ENCODE measurements at places on chromosomes 11 and 22.

DNA sequence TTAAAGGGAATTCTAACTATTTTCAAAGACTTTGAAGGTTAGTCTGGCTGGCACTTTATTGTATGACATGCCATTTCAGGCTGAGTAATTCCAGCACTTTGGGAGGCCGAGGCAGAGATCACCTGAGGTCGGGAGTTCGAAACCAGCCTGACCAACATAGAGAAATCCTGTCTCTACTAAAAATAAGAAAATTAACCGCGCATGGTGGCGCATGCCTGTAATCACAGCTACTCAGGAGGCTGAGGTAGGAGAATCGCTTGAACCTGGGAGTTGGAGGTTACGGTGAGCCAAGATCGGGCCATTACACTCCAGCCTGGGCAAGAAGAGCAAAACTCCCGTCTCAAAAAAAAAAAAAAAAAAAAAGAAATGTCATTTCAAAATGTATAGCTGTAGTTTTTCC is 95.6 kb downstream of the RDX start:
- DNase-seq: no peak

GRCh38 chr11:73404048-73404447 is 27.8 kb downstream of the RELT start:
- DNase-seq: peak; percentile 36

DNA sequence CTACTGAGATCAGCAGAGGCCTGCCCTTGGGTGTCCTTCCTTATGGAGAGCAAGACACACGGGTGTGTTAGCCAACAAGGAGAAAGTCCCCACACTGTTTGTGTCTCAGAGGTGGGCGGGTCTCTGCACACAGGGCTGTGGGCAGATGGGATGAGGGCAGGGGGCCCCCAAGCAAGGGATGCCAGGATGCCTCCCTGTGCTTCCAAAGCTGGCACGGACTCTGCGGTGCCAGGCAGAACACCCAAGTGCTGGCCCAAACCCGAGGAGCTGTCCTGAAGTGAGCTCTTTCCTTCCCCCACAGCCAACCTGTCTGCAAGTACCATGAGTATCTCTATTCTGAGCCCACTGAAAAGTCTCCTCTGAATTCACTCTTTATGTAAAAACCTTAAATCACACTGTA is 273.3 kb downstream of the CTTN start:
- no peak for DNase-seq

DNA sequence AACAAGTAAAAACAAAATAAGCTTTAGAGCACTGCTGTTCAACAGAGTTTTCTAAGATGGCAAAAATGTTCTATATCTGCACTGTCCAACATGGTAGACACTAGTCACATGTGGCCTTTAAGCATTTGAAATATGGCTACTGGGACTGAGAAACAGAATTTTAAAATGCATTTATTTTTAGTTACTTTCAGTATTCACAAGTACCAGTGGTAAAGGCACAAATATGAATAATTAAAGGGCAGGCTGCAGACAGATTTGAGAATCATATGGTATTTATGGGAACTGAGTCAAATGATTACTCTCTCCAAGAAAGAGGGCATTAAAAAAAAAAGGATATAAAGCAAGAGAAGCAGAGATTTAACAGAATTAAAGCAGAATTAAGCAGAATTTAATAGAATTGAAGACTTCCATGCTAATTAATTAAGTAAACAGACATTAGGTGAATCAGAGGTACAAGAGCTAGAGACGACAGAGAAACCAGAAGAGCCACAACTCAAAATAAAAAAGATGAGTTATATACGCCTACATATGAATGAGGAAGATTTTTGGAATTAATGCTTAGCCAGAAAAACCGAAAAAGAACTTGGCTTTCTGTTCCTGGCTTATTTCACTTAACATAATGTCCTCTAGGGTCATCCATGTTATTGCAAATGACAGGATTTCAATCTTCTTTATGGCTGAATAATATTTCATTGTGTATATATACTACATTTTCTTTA is 160.4 kb downstream of the ATG16L2 start:
- DNase-seq: no peak

- DNase-seq: no peak
Observed at GRCh38 chr11:35180317-35181233, 41.6 kb downstream of the CD44 start.

DNA sequence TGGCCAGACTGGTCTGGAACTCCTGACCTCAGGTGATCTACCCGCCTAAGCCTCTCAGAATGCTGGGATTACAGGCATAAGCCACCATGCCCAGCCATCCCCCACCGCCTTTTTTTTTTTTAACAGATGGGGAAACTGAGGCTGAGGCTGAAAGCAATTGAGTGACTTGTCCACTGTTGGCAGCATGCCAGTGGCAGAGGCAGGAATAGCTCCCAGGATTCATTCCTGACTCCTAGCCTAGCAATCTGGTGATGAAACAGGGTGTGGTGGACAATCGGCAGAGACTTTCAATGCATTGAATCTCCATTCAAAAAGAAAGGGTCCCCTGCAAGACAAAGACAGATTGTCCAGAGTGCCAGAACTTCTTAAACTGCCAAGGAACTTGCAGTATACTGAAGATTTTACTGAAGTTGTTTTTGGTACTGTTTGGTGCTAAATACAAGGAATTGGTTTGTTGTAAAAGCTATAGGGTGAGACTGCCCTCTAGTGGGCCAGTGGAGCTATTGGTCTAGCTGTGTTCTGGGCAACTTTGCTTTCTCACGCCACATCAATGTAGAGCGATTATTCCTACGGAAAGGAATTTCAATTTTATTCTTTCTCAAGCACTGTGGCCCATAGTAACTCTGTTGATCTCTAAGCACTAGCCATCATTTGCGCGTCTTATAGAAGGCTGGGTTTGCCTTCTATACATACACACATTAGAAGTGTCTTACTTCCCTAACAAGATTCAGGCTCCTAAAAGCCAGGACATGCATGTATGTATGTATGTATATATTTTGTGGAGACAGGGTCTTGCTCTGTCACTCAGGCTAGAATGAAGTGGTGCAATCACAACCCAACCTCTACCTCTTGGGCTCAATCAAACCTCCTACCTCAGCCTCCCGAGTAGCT is 21.0 kb downstream of the C22orf31 start:
- peak; percentile 80 for DNase-seq

DNA sequence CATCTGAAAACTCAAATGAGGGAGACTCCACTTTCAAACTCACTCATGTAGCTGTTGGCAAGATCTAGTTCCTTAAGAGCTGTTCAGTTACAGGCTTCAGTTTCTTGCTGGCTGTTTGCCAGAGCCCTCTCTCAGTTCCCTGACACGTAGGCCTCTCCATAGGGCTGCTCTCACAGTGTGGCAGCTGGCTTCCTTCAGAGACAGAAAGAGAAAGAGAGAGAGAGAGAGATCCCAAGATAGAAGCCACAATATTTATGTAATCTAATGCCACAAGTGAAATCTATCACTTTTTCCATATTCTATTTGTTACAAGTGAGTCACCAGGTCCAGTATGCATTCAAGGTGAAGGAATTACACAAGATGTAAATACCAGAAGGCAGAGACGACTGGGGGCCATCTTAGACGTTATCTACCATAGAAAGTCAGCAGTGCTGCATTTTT is 168.8 kb downstream of the RCN1 start:
- DNase-seq: no peak

DNA sequence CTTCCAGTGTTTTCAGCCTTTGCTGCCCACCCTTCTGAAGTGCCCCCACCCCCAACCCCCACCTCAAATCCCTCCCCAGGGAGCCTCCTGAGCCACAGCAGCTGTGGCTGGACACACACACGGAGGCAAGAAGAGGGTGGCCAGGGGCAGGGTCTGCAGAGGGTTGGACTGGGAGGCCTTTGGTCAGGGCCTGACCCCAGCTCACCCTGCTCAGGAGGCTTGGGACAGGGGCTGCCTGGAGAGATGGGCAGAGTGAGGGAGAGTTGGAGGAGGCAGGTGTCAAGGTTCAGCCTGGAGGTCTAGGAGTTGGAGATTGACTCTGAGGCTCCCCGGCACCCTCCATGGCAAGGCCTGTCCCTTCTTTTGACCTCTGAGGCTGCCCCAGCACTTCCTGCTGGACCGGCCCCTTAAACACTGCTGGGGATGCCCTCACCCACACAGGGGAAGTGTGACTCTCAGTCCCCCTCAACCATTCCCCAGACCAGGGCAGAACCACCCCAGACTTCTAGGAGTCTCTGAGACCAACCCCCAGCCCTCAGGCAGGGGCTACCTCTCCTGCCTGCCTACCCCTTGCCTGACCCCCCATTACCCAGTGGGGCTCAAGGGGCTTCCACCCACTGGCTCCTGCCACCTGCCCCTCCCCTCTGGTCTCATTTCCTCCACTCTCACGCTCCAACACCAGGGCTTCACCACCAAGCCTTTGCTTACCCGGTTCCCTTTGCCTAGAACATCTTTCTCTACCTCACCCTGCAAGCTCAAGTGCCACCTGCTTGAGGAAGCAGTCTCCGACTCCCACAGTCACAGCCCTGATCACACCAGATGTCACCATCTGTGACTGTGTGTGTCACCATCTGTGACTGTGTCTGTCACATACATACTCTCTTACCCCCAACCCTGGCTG is 8.6 kb downstream of the ARAP1 start:
- DNase-seq: no peak

- DNase-seq: no peak
Observed at GRCh38 chr22:22813126-22814075, 74.2 kb upstream of the IGLL5 start.

DNA sequence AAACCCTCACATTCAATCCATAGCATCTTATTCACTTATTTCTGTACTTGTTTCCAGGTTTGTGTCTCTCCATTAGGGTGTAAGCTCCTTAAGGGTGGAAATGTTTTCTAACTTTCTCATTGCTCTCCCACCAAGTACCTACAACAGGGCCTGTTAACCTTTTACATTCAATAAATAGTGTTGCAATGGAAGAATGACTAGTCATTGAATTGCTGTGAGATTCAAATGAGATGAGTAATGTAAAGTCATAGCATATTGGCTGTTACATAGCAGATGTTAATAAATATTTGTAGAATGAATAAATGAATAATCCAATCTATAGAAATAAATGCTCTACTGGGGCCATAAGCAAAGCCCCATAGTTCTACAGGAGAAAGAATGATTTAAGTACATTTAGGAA is 75.4 kb upstream of the DDI1 start:
- DNase-seq: no peak

- no peak for DNase-seq
Observed at GRCh38 chr11:42521994-42522393, 789.8 kb upstream of the API5 start.

DNA sequence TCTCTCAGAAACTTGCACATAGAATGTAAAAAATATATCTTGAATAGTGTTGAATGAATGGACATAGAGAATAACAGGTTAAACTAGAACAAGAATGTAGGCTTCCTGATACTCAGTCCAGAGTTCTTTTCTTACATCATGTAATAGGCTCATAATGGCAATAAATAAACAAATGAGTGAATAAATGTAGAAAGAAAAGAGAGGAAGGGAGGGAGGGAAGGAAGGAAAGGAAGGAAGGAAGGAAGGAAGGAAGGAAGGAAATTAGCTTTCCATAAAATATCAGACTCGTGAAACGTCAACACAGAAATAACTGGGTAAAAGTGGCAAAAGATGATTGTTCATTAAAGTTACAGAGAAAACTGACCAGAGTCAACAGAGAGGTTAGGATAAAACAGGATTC is 2001.0 kb downstream of the LRRC4C start:
- no peak for DNase-seq

DNA sequence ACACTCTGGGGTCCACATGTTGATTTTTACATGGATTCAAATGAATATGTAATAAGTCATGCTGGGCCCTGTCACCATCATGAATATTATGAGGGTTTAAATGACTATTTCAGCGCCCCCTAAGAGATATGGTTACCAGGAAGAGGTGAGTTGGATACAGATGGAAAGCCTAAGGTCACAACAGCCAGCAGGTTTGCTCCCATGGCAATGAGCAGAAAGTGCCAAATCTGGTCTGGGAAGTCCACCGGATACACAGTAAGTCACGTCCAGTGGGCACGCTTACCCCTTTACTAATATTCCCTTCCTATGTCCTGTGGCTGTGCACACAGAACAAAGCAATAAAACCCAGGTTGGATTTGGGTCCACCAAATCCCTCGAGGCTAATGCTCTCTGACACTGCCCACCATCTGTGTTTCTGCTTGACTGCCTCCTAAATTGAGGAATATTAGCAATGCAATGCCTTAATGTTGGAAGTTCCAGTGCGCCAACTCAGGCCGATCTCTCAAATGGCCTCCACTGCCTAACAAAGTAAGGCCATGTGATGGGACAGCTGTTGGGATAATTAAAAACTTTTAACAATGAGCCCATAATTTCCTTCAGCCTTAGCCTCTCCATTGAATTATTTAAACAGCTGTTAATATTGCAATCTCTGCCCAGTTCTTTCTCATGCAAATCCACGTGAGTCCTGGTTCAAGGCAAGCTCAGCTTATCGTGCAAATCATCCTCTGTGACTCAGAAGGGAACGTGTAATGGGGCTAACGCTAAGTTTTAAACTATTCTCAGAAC is 97.6 kb downstream of the SLC1A2 start:
- DNase-seq: peak; percentile 89

- DNase-seq: no peak
Observed at GRCh38 chr22:49825944-49826602, 1.6 kb downstream of the BRD1 start.

DNA sequence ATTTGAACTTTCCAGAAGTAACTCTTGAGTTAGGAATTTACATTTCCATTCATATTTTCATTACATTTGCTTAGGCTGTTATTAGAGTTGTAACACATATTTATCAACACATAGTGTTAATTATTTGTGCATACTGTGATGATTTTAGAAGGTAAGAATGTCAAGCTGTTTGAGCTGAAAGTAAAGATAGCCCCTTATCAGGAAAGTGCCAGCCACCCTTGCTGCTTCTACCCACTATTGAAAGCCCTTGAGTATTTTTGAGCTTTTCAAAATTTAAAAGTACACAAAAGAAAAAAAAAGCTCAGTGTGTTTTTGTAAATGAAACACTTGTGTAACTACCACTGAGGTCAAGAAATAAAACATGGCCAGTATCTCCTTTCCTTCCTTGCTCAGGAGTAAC is 8.0 kb downstream of the APLP2 start:
- no peak for DNase-seq

- DNase-seq: no peak
Observed at GRCh38 chr22:24335496-24335895, 64.9 kb downstream of the SPECC1L start.

GRCh38 chr11:39810358-39810757 is 1649.1 kb downstream of the LRRC4C start:
- DNase-seq: no peak

DNA sequence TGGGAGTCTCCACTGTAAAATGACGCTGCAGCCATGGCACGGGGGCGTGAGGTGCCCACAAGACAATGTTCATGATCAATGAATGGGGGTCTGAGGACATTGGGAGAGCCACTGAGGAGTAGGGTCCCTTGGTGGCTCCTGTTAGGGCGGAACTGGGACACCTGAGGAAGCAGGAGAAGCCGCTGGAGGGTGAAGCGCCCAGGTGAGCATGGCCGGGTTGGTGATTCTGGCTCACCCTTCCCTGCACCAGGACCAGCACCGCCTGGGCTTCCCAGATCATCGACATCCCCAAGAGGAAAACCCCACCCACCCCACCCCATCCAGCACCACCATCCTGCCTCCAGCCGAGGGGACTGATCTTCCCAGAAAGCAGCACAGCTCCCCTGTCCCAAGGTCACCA is 30.6 kb downstream of the SHANK2 start:
- no peak for DNase-seq

- DNase-seq: peak; percentile 16
Observed at GRCh38 chr11:110000031-110000502, 93.1 kb upstream of the ZC3H12C start.

Data from skin of body (tissue), 3 donors.